Cortex of kidney (tissue), 1 donor: ENCODE measurements at places on chromosomes 2 and 18.

DNA sequence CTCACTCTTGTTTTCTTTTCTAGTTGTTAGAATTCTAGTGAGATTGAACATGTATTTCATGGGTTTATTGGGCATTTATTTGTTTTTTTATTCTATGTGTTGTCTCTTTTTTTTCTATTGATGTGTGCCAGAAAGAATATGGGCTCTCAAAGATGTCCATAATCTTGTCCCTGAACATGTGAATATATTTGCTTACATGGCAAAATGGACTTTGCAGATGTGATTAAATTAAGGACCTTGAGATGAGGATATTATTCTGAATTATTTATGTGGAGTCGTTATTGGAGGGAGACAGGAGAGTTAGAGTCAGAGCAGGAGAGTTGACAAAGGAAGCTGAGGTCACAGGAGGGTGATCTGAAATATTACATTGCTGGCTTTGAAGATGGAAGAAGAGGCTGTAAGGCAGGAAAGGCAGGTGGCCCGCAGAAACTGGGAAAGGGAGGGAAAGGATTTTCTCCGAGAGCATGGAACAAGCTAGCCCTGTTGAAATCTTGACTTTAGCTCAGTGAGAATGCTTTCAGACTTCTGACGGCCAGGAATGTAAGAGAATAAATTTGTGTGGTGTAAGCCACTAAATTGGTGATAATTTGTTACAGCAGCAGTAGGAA, 82.8 kb downstream of the NABP1 start:
- DNase-seq = no peak

DNA sequence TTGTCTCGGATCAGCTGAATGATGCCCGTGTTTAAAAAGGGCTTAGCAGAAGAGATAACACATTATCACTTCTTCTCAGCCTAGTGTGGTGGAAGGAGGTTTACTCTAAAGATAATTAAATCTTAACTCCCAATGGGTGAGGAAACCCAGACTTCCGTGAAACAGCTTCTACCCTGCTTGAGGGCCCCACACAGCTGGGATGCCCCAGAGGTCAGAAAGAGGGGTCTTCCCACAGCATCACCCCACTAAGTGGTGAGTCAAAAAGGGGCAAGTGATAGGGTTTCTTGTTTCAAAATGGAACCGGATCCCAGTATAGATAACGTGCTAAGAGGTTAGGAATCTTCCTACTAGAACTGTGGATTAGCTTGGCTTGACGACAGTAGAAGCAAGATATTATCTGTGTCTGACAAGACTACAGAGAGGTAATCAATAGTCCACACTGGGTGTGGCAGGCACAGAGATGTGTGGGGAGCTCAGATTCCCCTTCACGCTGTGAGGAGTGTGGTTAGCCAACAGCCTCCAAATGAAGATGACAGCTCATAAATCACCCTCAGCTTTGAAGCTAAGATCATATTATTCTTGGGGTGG, 129.6 kb upstream of the COPS8 start:
- no peak for DNase-seq

- DNase-seq = no peak
These were observed 180.2 kb downstream of the RNF144A start for GRCh38 chr2:7097353-7097895.

- DNase-seq = no peak
These were observed 9.0 kb upstream of the CWC22 start for GRCh38 chr2:180015951-180016709.

DNA sequence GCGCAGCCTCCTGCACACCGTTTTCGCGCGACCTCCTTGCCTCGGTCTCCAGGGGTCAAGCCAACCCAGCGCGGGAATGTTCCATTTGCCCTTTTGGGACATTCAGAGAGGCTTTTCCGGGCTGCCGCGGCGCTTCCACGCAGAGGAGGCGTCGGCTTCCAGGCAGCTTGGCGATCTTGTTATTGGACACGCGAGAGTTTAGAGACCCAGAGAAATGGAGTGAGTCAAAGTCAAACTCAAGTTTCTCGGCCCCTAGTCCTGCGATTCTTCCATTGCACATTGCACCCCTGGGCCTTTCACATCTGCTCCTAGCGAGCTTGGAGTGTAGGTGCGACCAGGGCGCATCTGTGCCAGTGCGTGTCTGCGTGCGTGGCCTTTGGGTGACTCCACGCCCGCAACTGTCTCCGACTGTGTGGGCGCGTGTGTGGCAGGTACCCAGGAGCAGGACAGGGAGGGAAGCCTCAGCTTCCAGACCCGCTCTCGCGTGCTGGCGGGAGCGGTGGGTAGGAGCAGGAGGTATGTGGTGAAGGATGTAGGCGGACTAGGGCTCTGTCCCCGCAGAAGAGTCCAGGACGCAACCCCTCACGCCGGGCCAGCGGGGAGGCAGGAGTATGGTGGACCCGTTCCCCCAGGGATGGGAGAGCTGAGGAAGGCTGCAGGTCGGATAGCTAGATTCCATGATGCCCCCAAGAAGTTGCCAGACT, 13.5 kb downstream of the SIX3 start:
- DNase-seq = no peak

DNA sequence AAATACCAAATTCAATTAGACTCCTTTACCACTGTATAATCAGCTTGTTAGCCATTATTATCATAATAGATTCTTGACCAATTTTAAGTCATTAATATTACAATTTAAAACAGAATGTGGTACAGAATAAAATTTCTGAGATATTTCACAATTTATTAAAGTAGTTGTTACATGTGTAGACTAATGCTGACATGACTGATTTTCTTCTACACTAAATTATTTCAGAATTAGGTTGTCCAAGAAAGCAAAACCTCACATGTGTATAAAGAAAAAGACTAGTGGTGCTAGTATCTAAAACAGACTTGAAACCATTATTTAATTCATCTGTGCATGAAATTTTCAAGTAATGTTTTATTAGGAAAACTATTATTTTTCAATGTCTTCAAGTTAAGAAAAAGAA, 79.2 kb upstream of the COL3A1 start:
- DNase-seq = no peak

- no peak for DNase-seq
These were observed 128.6 kb upstream of the NYAP2 start for GRCh38 chr2:225270861-225271260.

DNA sequence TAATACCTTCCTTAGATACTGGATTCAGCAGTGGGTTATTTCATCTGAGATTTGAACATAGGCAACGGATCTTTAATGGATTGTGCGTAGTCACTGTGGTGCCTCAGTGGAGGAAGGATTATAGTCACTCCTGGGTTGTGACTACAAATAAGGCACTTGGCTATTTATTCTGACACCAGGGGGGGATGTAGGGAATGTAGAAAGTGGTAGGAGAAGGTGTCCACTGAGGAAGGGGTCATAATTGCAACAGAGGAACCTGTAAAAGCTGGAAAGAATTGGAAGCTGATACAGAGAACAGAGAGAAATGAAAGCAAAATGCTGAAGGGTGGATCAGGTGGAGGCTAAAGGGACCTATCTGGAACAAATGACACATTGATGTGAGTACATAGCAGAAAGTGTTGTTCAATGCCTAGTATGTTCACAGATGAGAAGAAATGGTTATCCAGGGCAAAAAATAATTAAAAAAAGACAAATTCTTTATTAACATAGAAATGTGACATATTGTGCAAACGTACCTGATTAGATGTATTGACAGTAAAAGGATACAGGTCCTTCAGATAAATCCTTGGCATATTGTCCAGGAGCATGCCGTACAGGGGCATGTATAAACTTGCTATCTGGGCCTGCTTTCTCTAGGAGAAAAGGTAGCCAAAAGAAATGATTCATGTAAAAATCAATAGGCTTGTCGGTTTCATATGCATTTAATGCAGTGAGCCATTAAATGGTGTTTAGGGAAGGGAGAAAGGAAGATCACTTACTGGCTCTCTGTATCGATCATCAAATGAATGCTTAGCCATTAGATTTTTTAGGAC, 91.2 kb upstream of the CCDC195 start:
- DNase-seq = no peak
